ENCODE measurements at places on chromosomes 1 and 21. TPM values are rescaled to one million over a fixed set of nuclear protein-coding genes. Genes with fewer than 3 reads are reported as not detected.

The IRF6 gene
- 22.8 TPM for total RNA-seq

The MAN1A2 gene
- 26.4 TPM for total RNA-seq

The DTL gene
- 23.4 TPM for total RNA-seq

The CRYBG2 gene
- total RNA-seq = 0.76 TPM

The CLCN6 gene
- total RNA-seq = 2.6 TPM

All from thymus (tissue), 14 donors.